Foreskin keratinocyte (primary cell): ENCODE measurements at places on chromosomes 3 and 15.
A peak's percentile ranks its signal among the peaks of the same experiment; 100 is the strongest.

DNA sequence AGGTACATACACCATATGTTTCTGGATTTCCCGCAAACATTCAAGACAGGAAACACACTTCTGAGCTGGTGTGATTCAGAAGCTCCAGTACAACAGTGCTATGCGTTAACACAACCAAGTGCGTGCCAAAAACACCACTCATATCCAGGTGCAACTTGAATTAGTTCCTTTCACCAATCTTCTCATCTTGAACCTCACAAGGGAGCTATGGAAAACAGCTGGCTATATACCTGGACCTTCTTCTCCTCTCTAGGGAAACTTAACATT, 31.3 kb downstream of the SUSD5 start:
- peak; percentile 44 for DNase-seq

- peak; percentile 9 for DNase-seq
Measured at GRCh38 chr3:71129611-71130431, 453.7 kb downstream of the FOXP1 start.

DNA sequence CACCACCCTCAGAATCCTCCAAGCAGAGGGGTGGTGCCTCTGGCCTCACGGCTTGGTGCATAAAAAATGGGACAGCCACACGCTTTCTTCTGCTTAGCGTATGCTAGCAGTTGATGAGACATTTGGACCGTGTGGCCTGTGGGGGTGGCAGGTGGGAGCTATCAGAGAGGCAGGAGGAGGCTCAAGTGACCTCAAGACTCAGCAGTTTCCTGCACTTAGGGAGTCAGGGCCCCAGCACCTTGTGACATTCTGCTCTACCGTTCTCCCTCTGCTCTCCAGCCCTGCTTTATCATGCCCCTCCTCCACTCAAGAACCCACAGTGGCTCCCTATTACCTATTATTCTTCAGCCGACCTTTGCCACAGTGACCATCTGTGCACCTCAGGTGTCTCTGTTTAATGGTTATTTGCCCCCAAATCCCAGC, 41.0 kb upstream of the CGNL1 start:
- no peak for DNase-seq

GRCh38 chr15:93920204-93920603, 311.2 kb upstream of the MCTP2 start:
- DNase-seq = no peak

- no peak for DNase-seq
Measured at GRCh38 chr15:77985031-77985930, 92.2 kb downstream of the TBC1D2B start.

- peak; percentile 54 for DNase-seq
Measured at GRCh38 chr3:189833266-189833665, 202.1 kb downstream of the TP63 start.

DNA sequence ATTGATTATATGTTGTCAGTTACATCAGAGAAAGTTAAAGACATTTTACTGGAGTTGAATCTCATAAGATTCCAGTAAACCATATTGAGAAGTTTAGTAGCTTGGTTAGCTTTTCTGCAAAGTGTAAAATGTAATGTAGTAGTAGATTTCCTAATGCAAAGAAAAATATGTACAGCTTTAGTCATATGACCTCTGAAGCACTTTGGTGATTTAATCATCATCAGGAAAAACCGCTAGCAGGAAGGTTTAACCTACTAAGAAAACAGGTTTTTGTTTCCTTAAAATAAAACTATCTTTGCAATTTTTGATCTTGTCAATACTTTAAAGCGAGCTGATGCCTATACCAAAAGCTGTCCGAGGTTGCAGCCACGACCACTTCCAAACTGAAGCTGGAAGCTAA, 364.6 kb upstream of the ZNF385D start:
- DNase-seq = no peak

- no peak for DNase-seq
Measured at GRCh38 chr3:66483006-66483405, 17.8 kb downstream of the LRIG1 start.

- no peak for DNase-seq
Measured at GRCh38 chr3:82509951-82510603, 748.6 kb upstream of the GBE1 start.

DNA sequence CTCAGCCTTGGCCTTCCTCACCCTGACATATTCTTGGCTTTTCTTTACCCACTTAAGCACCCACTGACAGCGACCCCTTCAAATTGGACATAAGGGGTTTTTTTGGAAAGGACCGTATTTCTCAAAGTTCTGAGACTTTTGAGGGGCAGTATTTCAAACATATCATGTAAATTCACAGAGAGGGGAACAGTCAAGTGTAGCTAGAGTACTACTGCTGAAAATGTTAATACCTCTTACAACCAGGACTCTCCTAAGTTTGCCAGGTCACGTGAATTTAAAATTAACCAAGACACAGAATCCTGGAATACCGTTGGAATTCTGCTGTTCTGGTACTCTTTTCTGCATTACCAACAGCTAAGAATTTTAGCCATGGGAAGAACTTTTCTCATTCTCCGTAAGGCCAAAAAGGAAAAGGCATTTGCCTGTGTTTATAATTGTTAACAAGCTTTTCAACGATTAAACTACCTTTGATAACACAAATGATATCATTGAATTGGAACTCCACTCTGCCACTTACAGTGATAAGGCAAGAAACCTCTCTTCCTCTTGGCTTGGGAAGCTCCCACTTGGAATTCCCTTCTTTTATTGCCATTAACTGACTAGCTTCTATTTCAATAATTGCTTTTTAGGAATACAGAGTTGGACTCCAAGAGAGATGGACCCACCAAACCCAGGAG, 597 bp upstream of the GBE1 start:
- DNase-seq = no peak

DNA sequence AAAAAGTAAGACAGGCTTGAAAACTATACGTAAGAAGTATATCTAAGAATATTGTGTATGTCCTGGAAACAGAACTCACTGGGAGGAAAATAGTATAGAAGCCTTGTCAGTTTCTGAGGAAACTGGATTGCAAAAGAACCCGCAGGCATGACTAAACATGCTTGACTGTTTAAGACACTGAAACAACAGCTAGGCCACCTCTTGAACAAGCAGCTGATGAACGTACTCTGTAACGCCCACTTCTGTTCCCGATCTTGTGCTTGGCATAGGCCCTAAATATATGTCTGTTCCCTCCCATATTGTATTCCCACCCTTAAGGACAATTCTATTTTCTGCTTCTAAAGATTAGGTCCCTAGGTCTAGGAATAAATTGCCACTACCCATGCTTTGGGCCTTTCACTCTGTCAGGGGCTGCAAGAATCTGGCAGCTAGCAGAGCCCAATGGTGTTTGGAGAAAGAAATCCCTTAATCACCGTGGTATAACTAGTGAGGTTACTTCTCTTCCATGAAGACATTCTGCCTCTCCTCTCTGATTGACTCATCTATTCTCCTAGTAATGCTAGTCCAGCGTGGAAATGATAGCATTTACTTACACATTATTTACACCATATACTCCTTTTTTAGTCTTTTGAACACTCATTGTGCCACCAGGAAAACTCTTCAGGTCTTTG, 46.2 kb downstream of the CD200 start:
- peak; percentile 96 for DNase-seq

GRCh38 chr15:48408327-48408726, 77.1 kb downstream of the DUT start:
- DNase-seq = no peak

GRCh38 chr3:51777985-51778384, 1.1 kb downstream of the IQCF6 start:
- no peak for DNase-seq

DNA sequence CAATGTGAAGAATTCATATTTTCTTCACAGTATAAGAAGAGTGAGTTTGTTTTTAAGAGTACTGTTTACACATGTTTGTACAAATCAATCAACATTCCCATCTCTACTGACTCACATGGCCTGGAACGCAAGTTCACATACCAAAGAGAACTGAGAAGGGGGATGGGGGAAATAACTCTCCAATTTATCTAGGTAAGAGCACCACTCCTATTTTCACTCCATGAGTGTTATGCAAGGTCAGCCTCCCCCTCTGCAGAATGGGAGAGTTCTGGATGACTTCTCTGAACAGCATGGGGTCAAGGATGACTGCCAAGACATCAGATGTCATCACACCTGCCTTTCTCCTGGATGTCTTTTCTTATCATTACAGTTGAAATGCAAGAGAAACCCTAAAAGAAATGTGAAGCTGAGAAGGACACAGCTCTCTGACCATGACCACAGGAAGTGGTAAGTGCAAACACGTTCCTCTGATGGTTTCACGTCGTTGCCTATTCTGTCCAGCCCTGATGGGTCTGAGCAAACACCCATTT, 95.2 kb downstream of the SEMA6D start:
- peak; percentile 96 for DNase-seq
